Hematopoietic multipotent progenitor cell treated with erythropoietin and hydrocortisone succinate and interleukin-3 and kit ligand, for 17 days (in vitro differentiated cells): ENCODE measurements at places on chromosomes 3 and 15.

GRCh38 chr3:63576846-63577245 is 75.6 kb upstream of the SNTN start:
- DNase-seq, result no peak

DNA sequence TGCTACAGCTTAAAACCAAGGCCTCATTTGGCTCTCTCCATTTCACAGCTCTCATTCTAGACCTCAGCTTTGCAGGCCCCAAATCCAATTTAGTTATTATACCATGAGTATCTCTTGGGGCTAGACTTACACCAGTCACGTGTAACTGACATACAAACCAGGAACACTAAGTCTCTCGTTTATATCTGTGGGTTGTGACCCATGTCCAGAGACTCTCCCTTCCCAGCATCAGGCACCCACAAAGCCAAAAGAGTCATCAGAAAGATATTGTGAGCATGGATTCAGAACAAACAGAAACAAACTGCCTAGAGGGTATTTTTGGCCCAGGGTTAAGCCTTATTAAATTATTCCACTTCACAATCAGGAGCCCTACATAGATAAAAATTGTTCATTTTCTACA is 5.6 kb upstream of the CCDC13 start:
- no peak for DNase-seq

GRCh38 chr3:107589454-107589853 is 66.7 kb downstream of the BBX start:
- no peak for DNase-seq

GRCh38 chr3:194277104-194277785 is 73.9 kb downstream of the CPN2 start:
- no peak for DNase-seq
